H4 (cell line): ENCODE measurements at places on chromosomes 6 and 20. TPM values are rescaled to one million over a fixed set of nuclear protein-coding genes. Genes with fewer than 3 reads are reported as not detected.

OTOR gene
- total RNA-seq: not detected in 2 replicates

SRMS gene
- not detected in 2 replicates for total RNA-seq

SMPDL3A gene
- total RNA-seq: 12.9 and 15.5 TPM in 2 replicates

RRAGD gene
- 28.8 and 35.0 TPM in 2 replicates for total RNA-seq

NOTCH4 gene
- total RNA-seq: 0.23 and 0.43 TPM in 2 replicates

ENPP3 gene
- total RNA-seq: not detected in 2 replicates

MAFB gene
- 0.25 and 0.39 TPM in 2 replicates for total RNA-seq

KCNS1 gene
- total RNA-seq: not detected in 2 replicates

KHDC1 gene
- total RNA-seq: 5.2 and 5.5 TPM in 2 replicates

OXT gene
- not detected in 2 replicates for total RNA-seq

RAB32 gene
- total RNA-seq: 88.3 and 93.1 TPM in 2 replicates

CLIC5 gene
- total RNA-seq: not detected in 2 replicates
